Thoracic aorta (tissue), 2 donors: ENCODE measurements at places on chromosomes 2 and 18. TPM values are rescaled to one million over a fixed set of nuclear protein-coding genes. Genes with fewer than 3 reads are reported as not detected.

- no peak for DNase-seq
Measured at GRCh38 chr2:44579115-44579836, 217.5 kb downstream of the CAMKMT start.

DNA sequence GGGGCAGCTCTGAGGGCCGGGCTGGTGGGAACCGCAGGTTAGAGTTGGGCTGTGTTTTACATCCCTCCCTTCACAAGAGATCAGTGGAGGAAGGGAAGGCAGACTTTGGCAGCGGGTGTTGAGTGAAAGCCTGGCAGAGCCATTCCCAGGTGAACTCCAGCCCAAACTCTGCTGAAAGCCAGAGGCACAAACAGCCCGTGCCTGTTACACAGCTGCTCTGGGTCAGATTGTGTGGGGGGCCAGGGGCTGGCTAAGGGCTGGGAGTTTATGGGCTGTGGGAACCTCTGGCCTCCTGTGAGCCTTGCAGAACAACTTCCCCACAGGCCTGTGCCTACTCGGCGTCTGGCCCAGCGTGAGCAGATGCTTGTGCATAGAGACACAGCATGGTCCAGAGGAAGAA, 286.8 kb downstream of the CLIP4 start:
- DNase-seq, result no peak

DNA sequence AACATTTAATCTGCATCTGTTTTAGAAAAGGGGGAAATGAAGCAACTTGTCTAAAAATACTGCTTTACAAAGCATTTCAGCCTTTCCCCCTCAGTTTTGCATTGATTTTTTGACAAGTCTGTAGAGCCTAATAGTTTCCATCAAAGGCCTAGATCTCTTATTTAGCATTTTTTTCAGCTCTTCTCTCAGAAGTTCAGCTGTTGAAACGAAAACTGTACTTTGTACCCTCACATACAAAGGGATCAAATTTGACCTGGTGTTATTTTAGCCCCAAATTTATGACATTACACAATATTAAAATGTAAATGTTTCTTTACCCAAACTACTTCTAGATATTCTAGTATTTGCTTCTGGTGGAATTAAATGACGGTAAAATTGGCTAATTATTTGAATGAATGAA, 13.0 kb downstream of the YPEL5 start:
- DNase-seq, result no peak

DNA sequence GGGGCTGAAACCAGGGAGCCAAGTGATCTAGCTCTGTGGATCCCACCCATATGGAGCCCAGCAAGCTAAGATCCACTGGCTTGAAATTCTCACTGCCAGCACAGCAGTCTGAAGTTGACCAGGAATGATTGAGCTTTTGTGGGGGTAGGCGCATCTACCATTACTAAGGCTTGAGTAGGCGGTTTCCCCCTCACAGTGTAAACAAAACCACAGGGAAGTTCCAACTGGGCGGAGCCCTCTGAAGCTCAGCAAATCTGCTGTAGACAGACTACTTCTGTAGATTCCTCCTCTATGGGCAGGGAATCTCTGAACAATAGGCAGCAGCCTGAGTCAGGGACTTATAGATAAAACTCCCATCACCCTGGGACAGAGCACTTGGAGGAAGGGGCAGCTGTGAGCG, 96.7 kb downstream of the CCDC148 start:
- no peak for DNase-seq

DNA sequence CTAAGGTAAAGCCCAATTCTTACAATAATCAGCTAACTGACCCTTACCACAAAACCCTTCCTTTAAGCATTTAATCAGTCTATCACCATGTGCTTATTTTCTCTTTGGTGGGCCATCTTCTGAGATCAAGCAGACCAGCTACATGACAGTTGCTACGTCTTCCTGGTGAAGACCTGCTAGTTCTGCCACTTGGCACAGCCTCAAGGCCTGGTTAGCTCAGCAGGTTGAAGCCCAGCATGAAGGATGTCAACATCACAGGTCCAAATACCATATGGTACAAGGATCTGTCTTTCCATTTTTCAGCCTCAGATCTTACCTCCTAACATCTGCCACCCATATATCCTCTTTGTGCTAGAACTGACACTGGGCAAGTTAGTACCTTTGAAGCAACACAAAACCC, 636.9 kb downstream of the LRP1B start:
- no peak for DNase-seq

DNA sequence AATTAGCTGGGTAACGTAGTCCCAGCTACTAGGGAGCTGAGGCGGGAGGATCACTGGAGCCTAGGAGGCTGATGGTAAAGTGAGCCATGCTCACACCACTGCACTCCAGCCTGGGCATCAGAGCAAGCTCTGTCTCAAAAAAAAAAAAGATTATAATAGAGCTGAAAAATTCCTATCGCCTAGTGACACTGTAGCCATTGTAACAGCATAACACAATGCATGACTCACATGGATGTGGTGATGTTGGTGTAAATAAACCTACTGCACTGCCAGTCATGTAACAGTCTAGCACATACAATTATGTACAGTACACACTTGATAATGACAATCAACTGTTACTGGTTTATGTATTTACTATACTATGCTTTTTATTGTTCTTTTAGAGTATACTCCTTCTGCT, 39.6 kb downstream of the MGAT4A start:
- DNase-seq, result no peak

DNA sequence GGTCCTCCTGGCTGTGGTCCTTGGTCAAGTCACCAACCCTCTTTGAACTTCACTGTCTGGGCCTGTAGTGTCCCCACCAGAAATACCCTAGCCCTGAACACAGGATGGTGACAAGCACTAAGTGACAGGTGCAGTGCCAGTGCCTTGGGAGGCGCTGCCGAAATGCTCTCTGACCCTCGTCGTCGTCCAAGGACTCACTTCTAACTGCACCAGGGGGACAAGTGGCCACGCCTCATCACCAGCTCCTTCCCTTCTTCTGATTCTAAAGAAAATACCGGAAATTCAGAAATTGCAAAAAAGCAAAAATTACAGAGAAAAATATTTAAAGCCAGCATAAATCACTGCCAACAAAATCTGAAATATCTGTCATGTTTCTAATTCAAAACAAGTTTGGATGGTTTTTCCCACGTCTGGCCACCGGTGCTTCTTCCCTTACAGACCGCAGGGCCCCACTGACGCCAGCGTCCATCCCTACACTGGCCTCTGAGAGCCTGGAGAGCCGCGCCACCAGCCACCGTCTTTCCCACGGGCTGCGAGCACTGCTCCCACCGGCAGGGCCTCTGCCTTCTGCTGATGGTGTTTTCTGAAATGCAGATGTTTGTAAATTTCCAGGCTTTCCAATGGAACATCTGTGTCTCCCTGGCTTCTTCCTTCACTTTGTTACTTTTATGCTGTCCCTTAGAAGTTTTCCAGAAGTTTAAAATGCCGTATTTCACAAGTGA, 37.4 kb upstream of the GPC1 start:
- DNase-seq, result no peak

DNA sequence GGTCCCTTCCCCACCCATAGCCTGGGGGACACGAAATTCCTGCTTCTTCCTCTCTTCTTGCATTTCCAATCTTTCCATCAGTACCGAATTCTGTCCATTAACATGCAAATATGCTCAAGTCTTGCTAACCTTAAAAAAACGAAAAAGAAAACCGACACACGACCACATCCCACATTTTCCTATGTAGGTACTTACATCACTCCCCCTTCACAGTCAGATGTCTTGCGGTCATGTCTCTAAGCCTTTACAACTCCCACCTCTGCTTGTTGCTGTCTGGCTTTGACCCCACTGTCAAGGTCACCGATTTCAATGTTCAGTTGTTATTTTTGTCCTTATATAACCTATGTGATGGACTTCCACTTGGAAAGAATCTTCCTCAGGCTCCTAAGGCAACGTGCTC, 219.4 kb downstream of the NAPG start:
- no peak for DNase-seq

DNA sequence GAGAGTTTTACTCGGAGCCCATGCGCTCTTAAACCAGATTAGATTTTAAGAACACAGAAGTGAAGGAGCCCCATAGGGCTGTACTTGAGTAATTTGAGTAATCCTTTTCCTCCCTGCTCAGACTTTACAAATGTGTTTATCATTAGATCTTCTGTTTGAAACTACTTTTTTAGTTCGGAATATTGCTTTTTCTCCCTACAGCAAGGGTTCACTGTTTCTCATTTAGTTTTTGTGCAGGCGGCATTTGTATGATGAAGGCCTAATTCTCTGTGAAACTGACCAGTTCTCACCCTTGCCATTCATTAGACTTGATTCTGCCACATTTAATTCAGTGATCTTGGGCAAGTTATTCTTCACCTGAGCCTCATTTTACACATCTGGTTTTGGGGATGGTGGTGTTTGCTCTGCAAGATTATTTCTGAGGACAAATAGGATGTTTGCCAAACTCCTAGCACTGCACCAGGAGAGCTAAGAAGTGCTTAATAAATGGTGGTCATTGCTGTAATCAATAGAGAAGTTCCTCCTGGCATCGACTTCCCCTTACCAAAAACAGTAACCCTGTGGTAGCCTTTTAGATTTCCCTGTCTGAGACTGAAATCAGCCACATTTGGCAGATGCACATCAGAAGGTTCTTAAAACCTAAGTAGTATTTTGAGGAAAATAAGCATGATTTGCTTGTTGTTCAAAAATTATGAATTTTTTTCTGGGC, 2.2 kb downstream of the B3GNT2 start:
- DNase-seq, result no peak

- no peak for DNase-seq
Measured at GRCh38 chr2:172116107-172116506, 13.4 kb upstream of the DLX2 start.

DNA sequence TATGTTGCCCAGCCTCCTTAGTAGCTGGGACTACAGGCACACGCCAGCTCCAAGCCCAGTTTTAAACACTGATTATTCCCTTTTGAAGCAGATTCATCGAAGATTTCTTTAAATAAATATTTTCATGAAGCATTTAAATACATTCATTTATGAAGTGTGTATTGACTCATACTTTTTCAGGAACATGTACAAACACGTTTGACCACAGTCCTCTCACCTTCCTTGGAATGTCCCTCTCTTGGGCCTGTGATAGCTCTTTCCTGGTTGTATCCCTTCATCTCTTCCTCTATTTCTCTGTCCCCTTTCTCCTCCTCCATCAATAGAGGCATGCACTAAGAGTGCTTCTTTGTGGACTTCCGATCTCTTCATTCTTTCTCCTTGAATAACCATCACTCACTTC, 2.5 kb downstream of the PSTPIP2 start:
- no peak for DNase-seq

- DNase-seq, result no peak
Measured at GRCh38 chr2:78063246-78064020, 541.3 kb upstream of the LRRTM4 start.

DNA sequence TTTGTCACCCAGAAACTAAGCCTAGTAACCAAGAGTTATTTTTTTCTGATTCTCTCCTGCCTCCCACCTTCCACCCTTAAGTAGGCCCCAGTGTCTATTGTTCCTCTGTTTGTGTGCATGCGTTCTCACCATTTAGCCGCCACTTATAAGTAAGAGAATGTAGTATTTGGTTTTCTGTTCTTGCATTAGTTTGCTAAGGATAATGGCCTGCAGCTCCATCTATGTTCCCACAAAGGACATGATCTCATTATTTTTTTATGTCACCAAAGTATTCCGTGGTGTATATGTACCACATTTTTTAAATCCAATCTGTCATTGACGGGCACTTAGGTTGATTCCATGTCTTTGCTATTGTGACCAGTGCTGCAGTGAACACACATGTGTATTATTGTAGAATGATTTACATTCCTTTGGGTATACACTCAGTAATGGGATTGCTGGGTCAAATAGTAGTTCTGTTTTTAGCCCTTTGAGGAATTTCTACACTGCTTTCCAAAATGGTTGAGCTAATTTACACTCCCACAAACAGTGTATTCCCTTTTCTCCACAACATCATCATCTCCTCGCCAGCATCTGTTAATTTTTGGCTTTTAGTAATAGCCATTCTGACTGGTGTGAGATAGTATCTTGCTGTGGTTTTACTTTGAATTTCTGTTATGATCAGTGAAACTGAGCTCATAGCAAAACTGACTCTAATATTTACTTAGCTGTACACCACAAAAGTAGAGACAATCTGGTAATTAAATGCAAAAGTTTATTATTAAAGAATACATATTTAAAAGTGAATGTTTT, 660.1 kb upstream of the SLC8A1 start:
- no peak for DNase-seq

DNA sequence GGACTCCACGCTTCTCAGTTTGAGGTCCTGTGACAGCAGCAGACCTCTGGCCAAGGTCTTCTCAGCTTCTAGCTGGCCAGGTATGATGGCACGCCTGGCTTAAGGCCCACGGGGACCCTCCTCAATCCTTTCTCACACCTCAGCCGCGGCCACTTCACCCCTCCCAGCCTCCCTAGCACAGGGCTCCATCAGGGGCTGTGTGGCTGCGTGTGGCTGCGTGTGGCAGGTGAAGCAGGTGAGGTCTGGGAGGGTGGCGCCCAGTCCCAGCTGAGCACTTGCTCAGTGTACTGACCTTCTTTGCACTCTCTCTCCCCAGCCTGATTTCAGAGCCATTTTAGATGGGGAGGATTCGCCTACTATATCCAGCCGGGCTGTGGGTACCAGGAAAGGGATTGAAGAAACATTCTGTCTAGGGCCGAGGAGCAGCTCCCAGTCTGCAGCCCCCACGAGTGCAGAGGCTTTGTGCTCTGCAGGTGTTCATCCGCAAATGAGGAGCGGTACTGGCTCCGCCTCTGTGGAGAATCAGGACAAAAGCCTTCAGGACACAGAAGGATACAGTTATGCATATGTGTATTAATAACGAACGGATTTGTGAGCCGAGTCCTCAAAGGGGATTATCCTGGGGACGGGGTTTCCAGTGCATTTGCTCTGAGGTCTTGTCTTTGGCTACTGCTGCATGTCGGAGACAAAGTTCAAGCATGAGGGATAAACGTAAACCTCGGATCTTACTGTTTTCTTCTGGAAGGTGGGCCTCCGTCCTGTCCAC, 236.9 kb upstream of the RAB6C start:
- DNase-seq, result no peak

DNA sequence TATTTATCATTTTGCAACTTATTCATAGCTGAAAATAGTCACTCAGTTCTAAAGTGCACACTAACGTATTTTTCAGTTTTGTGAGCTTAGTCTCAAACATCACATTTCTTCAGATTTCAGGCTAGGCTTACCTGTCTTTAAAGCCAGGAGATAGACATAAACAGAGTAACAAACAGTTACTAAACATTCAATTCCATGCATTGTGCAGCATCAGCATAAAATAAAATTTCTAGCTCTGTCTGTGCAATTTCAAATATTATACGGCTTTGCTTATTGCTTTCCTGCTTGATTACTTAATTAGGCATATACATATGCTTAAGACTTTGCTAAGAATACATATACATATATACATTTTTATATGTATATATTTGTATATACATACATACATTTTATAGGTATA, 637.0 kb downstream of the NR4A2 start:
- no peak for DNase-seq

- no peak for DNase-seq
Measured at GRCh38 chr2:27771202-27771547, 344 bp upstream of the MRPL33 start.

The MPV17 gene
- total RNA-seq, result 58.1 TPM

The CCDC74A gene
- 13.9 TPM for total RNA-seq

The ANKRD30B gene
- not detected for total RNA-seq

The TMEM178A gene
- 6.5 TPM for total RNA-seq

The MC2R gene
- not detected for total RNA-seq

The CCDC85A gene
- 4.2 TPM for total RNA-seq

The CD28 gene
- 3.5 TPM for total RNA-seq

The AGFG1 gene
- 85.9 TPM for total RNA-seq

The CTNNA2 gene
- not detected for total RNA-seq

The MRPL53 gene
- total RNA-seq, result 40.8 TPM

The TUBA3E gene
- total RNA-seq, result not detected

The CHRND gene
- not detected for total RNA-seq

The ZNF521 gene
- total RNA-seq, result 8.0 TPM

The FHOD3 gene
- 24.9 TPM for total RNA-seq

The CIDEA gene
- not detected for total RNA-seq

The COL4A3 gene
- total RNA-seq, result 36.7 TPM

The GRB14 gene
- 7.9 TPM for total RNA-seq
